Heart left ventricle (tissue), 16 donors: ENCODE measurements at places on chromosomes 16 and 17.

GRCh38 chr17:48026502-48027321 lies 10.9 kb downstream of the COPZ2 start:
- peak; percentile 89 for DNase-seq

GRCh38 chr16:83248735-83249463 lies 558.9 kb upstream of the HSBP1 start:
- DNase-seq = no peak

DNA sequence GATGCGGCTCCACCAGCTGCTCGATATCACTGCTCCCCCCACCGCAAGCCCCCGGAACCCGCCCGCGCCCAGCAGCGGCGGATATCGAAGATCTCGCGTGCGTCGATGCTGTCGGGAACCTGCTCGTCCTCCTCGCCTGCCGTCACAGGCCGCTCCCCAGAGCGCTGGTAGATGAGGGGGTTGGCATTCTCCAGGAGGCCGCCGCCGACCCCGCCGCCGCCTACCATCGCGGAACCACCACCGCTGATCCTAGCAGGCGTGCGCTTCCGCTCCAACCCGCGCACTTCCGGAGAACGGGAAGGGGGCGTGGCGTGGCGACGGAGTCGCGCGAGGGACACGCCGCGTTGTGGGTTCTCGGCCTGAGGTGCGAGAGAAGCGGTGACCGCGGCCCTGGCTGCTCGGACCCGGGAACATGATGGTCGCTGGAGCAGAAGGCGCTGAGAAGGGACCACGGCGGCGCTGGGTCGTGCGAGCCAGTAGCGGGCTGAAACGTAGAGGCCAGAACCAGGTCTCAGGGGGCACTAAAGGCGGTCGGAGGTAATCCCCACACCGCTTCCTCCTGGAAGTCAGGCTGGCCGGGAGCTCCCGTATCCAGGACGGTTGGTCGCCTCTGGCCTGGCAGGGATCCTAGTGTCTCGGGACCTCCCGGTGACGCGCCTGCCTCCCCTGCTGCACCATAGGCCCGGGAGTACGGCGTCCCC lies at the start of gene CIAO2B:
Gene CIAO2B, minus strand, starts transcription at position 265 of the 701 bp plus-strand sequence. Its CDS starts 38 bp downstream, at position 227.
- DNase-seq = peak; percentile 95

GRCh38 chr16:546909-547770 lies 13.1 kb upstream of the PRR35 start:
- DNase-seq = peak; percentile 58

GRCh38 chr17:34386697-34387550 lies 23.9 kb upstream of the CCL1 start:
- DNase-seq = no peak

DNA sequence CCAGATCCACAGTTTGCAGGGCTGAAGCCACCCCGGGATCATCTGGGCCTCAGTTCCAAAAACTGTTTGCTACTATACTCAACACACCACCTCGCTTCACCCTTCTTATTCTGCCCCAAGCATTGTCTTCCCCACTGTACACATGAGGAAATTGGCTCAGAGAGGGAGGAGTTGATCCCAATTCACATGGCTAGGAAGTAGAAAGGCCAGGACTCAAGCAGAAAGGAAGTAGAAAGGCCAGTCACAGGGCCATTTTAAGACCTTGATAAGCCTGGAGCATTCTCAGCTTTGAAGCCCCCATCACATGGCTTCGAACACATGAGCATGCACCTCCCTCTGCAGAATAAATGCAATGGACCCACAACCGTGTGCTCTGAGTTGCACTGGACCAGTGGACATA lies 7.7 kb upstream of the PRSS22 start:
- DNase-seq = no peak

DNA sequence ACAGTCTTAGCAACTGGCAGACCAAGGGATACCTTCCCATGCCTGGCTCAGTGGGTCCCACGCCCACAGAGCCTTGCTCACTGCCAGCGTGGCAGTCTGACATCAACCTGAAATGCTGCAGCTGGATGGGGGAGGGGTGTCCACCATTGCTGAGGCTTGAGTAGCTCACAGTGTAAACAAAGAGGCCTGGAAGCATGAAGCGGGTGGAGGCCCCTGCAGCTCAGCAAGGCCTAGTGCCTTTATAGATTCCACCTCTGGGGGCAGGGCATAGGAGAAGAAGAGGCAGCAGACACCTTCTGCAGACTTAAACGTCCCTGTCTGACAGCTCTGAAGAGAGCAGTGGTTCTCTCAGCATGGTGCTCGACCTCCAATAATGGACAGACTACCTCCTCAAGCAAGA lies 263.2 kb downstream of the KIF2B start:
- DNase-seq = no peak

GRCh38 chr17:51362811-51363585 lies 102.7 kb downstream of the UTP18 start:
- no peak for DNase-seq

DNA sequence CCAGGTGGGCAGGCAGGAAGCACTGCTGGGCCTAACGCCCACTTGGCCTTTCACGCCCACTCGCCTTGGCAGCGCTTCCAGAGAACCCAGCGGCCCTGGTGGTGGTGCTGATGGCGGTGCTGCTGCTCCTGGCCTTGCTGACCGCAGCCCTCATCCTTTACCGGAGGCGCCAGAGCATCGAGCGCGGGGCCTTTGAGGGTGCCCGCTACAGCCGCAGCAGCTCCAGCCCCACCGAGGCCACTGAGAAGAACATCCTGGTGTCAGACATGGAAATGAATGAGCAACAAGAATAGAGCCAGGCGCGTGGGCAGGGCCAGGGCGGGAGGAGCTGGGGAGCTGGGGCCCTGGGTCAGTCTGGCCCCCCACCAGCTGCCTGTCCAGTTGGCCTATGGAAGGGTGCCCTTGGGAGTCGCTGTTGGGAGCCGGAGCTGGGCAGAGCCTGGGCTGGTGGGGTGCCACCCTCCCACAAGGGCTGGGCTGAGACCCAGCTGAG lies 64.7 kb downstream of the MRC2 start:
- no peak for DNase-seq

DNA sequence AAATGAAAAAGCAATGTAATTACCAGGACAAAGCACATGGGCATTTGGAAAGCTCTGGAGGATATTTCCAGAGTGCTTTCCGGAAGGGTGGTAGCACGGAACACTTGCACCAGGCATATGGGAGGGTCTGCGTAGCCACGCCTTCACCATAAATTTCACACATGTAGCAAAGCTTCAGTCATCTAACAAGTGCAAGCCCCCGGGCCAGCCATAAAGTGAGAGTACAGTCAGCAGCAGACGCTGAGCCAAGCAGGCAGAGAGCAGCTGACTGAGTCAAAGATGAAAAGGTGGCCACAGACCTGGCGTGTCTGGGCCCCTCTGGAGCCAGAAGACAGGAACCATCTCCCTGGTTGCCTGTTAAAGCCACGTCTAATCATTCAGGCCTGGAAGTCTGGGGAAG lies 130.6 kb downstream of the SEC14L1 start:
- DNase-seq = no peak

DNA sequence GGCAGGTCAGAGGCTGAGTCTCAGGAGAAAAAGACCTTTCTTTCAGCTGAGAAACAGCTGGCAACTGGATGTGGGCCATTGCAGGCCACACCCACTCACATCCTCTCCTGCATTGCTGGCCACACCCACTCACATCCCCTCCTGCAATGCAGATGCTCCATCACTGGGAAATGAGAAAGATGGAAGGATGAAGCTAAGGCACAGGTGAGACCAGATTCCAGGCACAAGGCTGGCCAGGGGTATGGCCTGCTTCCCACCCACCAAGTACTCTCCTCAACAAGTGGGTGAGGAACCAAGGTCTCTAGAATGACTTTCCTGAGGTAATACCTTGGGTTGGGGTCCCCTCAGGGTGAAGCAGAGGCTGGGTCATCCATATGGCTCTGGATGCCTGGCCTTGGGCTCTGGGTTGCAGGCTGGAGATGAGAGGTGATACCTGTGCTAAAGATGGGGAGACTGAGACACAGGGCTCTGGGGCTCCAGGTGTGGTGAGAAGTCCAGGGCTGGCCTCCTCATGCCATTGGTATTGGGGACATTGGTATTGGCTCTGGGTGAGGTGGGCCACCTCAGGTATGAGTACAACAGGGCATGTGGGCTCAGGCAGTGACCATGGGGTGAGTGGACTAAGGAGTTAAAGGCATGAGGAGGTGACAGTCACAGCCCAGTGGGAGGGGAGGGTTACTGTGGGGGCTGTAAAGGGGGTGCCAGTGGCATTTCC lies 1726.8 kb downstream of the TP53TG3F start:
- no peak for DNase-seq

DNA sequence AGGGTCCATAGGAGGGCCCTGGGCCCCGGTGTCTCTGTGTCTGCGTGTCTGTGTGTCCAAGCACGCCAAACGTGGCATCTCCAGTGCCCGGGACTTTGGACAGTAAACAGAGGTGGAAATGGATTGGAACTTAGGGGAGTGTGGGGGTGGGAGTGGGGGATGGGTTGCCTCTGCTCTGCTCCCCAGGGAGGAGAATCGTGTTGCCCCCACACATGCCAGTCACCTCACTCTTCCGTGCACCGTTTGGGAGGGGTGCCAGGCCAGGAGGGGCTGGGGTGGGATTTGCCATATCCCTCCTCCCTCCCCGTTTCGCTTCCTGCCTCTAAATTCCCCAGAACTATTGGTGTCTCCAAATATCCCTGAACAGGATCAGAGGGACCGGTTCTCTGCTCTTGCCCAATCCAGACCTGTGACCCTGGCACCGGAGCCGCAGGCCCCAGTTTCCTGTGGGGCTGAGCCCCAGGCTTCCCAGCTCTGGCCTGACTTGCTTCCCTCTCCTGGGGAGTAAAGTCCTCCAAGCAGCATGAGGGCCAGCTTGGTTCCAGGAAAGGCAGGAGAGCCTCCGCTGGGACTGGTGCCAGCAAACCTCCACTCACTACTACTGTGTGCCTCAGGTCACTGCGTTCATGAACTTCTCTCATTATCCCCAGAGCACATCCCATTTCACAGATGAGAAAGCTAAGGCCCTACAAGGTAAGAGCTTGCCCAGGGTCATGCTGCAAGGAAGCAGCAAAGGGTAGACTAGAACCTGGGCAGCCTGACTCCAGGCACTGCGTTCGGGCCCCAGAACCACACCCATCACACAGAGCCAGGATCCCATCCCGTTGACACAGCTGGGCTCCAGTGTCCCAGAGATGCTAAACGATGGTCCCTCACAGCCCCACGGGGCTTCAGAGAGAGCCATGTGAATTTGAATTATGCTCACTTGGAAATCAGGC lies at the start of gene ASGR1:
Gene ASGR1, minus strand, starts transcription at position 54 of the 938 bp plus-strand sequence. CDS start 807 bp downstream, outside the sequence.
- DNase-seq = no peak

- DNase-seq = no peak
Observed at GRCh38 chr16:78179666-78180065, 80.2 kb downstream of the WWOX start.

DNA sequence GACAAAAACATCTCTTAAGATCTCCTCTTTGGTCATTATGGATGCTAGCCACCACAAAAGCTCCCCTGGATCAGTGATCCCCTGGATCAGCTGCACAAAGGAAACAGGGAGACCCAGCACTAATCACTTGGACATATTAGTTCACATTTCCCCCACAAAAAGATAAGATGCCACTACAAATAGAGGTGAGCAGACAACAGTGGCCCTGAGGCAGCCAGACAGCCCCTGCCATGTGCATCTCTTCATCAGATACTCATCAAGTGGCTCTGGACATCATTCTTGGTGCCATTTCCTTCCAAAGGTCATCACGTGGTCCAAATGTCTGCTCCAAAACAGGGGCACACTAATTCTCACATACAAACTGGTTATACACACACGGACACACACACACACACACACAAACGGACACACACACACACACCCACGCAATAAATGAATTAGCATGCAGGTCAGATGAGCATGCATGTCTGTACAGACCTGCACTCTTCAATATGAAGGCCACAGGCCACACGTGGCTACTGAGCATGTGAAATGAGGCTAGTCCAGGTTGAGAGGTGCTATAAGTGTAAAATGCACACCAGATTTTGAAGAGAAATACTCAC lies 4.1 kb downstream of the USP36 start:
- no peak for DNase-seq

GRCh38 chr17:15457723-15458094 lies 9.7 kb downstream of the CDRT4 start:
- no peak for DNase-seq

DNA sequence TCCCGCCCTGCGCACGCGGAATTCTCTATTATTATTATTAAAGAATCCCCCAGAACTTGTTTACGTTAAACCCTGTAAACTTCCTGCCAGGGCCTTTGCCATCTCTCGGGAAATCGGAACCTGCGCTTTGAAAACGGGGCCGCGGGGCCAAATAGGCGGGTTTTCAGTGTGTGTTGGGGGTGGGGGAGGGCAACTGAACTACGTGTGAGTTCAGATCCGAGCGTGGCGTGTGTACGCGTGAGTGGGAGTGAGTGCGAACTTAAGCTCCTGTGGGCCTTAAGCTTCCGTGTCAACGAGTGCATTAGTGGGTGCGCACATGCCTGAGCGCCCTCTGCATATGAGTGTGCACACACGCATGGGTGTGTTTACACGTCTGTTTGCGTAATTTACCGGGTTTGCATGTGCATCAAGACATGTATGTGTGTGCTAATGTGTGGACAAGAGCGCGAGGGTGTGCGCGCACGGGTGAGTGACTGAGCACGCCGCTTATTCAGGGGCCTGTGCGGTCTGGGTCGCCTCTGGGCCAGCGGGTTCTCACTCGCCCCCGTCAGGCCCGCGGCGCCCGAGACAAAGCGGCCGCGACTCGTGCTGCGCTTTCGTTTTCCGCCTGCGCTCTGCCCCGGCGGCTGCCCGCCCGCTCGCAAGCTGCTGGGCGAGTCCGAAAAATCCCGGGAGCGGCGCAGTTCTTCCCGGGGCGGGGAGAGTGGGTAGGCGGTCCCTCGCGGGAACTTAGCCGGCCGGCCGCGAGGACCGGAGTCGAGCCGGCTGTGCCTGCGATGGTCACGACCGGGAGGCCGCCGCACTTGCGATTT lies 1.2 kb upstream of the FOXF1 start:
- peak; percentile 82 for DNase-seq

- DNase-seq = no peak
Observed at GRCh38 chr17:6539871-6540270, 16.5 kb downstream of the PITPNM3 start.

- DNase-seq = no peak
Observed at GRCh38 chr17:75407655-75408352, 2.3 kb upstream of the GRB2 start.
